ENCODE measurements at places on chromosomes 16 and 17. TPM values are rescaled to one million over a fixed set of nuclear protein-coding genes. Genes with fewer than 3 reads are reported as not detected.

DNA sequence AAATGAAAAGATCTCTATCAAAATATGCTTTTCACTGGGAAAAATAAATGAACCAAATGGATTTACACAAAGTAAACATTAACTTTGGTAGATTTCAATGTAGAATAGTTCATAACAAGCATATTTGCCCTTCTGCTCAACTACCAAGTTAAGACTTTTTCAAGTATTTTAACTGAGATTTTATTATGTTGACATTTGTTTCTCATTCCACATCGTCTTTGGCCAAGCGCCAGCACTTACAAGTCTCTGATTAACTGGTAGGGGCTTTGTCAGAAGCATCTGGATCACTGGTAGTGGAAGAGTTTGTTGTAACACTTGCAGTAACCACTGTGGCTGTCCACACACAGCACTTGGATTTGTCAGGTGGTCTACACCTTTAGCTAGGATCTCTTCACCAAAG is 22.9 kb downstream of the SLFN12L start:
- H3K36me3 ChIP-seq: peaks cover 57% of the 10 kb centered on the region
- H3K4me3 ChIP-seq: no peak overlapping the region
- no peak for DNase-seq
- H3K4me1 ChIP-seq: peaks cover 76% of the 10 kb centered on the region
- H3K27ac ChIP-seq: peak overlapping the region; percentile 31

GRCh38 chr17:35289222-35289621 is 46.4 kb downstream of the SLFN5 start:
- peak overlapping the region; percentile 82 for H3K4me3 ChIP-seq
- no peaks in the 10 kb centered on the region for H3K27me3 ChIP-seq
- DNase-seq: no peak
- peaks cover 24% of the 10 kb centered on the region for H3K4me1 ChIP-seq
- peak overlapping the region; percentile 88 for H3K27ac ChIP-seq

GRCh38 chr16:16120382-16121184 is 102.7 kb downstream of the ABCC6 start:
- no peaks in the 10 kb centered on the region for H3K27me3 ChIP-seq
- H3K36me3 ChIP-seq: peaks cover 72% of the 10 kb centered on the region
- H3K27ac ChIP-seq: peak overlapping the region; percentile 91
- no peak for DNase-seq
- H3K4me1 ChIP-seq: no peaks in the 10 kb centered on the region

GRCh38 chr16:86639354-86639753 is 61.0 kb downstream of the FOXL1 start:
- H3K36me3 ChIP-seq: no peaks in the 10 kb centered on the region
- DNase-seq: no peak
- H3K27me3 ChIP-seq: peaks cover 2% of the 10 kb centered on the region
- H3K4me3 ChIP-seq: no peak overlapping the region
- H3K27ac ChIP-seq: no peak overlapping the region
- H3K4me1 ChIP-seq: no peaks in the 10 kb centered on the region

- DNase-seq: no peak
- H3K36me3 ChIP-seq: no peaks in the 10 kb centered on the region
- peaks cover 22% of the 10 kb centered on the region for H3K27me3 ChIP-seq
- no peak within 1 kb of the TSS for H3K27ac ChIP-seq
Measured at GRCh38 chr17:39699818-39700147, at the start of gene ERBB2. Gene ERBB2 (plus strand): TSS chr17:39700064. CDS start chr17:39700239, 175 bp downstream.

GRCh38 chr16:84514874-84515835 is 10.7 kb upstream of the MEAK7 start:
- no peaks in the 10 kb centered on the region for H3K27me3 ChIP-seq
- peak overlapping the region; percentile 97 for H3K27ac ChIP-seq
- peak overlapping the region; percentile 85 for H3K4me3 ChIP-seq
- H3K4me1 ChIP-seq: peaks cover 32% of the 10 kb centered on the region

DNA sequence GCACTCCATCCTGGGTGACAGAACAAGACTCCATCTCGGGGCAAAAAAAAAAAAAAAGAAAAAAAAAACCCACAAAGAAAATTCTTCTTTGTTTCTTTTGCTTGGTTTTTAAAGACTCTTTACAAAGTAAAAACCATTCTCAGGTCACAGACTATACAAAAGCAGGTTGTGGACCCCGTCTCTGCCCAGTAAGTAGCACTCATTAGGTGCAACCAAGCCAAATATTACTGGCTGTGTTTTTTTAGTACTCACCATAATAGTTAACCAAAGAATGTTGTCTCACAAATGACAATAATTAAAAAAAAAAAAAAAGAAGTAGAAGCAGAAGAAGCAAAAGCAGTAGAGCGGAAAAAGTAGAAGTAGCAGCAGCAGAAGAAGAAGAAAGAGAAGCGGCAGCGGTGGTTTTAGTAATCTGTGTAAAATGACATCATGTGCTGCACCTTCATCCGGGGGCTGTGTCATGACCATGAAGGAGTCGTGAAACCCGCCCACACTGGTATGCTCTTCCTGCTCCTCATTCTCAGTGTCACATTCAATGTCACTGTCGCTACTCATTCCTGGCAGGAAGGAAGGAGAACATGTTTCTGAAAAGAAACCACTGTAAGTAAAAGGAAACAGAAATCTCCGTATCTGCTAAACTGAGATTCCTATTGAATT is 105.4 kb downstream of the TRIM37 start:
- H3K4me1 ChIP-seq: peaks cover 7% of the 10 kb centered on the region
- peaks cover 37% of the 10 kb centered on the region for H3K36me3 ChIP-seq
- H3K27ac ChIP-seq: peak overlapping the region; percentile 95
- H3K4me3 ChIP-seq: peak overlapping the region; percentile 88
- DNase-seq: peak; percentile 81
- H3K27me3 ChIP-seq: no peaks in the 10 kb centered on the region

GRIN2C gene
- polyA plus RNA-seq: 0.08 TPM

TENT4B gene
- 5.3 TPM for polyA plus RNA-seq

CTRB1 gene
- not detected for polyA plus RNA-seq

CEP95 gene
- 20.1 TPM for polyA plus RNA-seq
